ENCODE measurements at places on chromosomes 2 and 18.

DNA sequence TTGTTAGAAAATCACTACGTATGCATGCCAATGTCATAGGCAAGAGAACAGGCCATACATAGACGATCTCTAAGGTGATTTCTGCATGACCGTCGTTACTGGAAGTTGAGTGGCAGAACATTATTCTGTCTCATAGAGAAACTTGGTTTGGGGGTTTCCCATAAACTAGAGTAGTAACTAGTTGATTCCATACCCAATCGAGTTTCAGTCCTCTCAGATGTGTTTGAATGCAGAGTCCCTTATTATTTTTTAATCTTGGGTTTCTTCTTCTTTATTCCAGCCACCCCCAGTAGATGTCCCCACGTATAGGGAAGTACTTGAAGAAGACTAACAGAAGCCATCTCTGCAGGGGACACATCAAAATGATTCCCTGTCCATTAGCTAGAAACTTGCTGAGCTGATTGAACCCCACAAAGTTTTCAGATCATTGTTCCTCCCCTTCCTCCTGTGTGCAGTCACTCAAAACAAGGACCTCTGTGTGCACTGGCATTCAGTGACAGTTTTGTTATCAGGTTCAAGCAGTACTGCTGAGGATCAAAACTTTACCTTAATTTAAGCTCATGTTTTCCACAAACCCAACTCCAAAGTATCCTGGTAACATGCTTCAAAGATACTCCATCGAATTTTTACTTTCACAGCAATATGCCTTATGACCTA is 68.4 kb upstream of the CDCA7 start:
- DNase-seq = no peak

- peak; percentile 44 for DNase-seq
Observed at GRCh38 chr2:150007815-150008430, 420.3 kb upstream of the MMADHC start.

DNA sequence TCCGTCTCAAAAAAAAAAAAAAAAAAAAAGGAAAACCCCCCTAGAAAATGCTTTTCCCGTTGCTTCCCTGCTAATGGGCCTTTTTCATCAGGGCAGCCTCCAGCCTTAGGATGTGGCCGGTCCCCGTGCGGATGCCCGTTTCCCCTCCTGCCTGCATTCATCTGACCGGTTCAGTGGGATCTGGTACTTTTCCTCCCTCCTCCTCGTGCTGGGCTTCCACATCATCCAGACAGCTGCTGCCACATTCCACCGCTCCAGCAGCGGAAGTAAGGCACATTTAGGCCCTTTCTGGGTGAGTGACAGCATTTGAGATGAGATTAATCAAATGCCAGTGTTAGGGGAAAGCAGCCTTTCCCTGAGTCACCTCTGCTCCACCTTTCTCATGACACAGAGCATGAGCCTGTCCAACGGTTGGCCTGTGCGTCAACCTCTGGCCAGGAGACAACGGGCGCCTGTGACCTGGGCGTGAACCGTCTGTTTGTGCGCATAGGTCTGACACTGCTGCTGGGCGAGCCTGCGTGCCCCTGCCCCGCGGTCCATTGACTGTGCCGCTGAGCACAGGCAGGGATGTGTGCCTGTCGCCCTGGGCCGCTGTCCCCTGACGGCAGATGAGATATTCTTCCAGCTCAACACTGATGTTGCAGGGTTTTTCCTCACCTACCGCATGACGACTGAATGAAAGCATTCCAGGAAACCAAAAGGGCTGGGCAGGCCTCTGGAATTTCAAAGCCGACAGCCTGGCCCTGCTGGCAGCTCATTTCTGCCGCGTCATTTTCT is 174.0 kb downstream of the TGIF1 start:
- DNase-seq = peak; percentile 100

- DNase-seq = peak; percentile 74
Observed at GRCh38 chr2:241309684-241310117, 5.8 kb downstream of the HDLBP start.

DNA sequence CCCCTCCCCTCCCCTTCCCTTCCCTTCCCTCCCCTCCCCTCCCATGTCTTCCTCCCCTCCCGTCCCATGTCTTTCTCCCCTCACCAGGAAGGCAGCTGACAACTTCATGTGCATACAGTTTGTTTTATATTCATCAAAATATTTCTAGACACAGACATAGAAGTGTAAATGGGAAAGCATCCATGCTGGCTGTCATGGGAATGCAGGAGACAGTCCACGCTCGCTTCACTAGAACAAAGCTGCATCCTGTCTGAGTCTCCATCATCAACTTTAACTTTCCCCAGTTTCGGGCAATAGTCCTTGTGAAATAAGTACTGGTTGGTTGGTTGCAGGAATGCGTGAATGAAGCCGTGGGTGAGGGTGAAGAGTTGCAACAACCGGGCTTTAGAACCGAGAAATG is 226.9 kb downstream of the DCDC2C start:
- no peak for DNase-seq

DNA sequence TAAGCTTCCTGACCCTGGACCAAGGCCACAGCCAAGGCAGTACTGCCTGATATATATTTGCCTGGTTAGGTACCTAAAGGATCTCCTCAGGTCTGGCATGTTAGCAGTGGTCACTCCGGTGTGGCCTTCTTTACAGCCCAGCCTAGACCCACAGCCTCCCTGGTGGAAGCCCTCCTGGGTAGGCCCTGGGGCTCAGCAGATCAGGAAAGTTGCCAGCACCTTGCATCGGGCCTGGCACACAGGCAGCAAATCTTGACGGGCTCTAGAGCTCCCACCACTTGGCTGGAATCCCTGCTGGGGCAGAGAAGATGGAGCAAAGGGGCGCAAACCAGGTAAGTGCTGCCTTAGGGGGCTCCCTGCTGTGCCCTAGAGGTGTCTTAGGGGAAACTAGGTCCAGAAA is 40.9 kb upstream of the ATP6V1B1 start:
- no peak for DNase-seq

DNA sequence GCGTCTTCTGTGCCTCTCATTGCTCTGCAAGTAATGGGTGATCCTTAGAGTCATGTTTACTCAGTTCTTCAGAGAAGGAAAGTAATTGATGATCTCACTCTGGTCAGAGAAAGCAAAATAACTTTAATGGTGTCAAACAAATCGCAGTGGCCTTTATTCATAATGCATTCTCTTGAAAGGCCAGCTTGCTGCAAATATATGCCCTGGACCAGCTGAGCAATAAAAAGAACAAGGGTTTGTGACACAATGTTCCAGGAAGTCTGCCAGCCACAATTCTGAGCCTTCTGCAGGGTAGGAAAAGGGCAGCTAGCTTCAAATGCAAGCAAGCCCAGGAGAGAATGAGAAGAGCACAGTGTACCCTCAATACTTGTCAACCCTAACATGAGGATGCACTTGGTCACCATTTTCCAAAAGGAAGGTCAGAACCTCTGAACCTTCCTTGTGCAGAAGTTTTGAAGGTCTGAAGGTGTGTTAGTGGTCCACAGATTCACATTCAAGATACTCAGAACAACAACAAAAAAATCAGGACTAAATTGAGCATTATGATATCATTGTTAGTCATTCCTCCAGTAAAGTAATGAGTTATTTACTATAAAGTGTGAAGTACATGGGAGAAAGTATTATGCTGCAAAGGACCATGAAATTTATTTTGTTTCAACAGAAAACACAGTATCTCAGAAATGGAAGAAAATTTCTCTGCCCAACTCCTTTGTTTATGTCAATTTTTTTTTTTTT is 355.6 kb downstream of the PAX3 start:
- DNase-seq = peak; percentile 77

GRCh38 chr18:43634994-43635393 is 357.7 kb upstream of the SYT4 start:
- no peak for DNase-seq

GRCh38 chr2:211766689-211767088 is 771.9 kb downstream of the ERBB4 start:
- peak; percentile 36 for DNase-seq
